ENCODE measurements at places on chromosomes 12 and 14.

GRCh38 chr12:93957870-93958269 lies 190.5 kb upstream of the PLXNC1 start:
- DNase-seq, result no peak

DNA sequence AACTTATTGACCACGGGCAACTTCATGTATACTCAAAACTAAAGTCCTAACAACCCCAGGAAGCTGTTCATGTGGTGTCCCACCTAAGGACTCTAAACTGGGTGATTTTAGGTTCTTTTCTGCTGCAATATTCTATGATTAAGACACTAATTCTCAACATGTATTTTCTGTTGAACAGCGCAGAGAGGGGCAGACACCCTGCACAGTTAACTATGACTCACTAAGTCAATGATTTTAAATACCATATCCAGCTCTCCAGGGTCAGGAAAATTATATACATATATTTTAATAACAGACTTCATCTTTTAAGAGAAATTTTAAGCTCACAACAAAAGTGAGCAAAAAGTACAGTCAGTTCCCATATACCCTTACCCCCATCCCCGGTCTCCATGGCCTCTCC lies 85.0 kb downstream of the FOXN3 start:
- no peak for DNase-seq

DNA sequence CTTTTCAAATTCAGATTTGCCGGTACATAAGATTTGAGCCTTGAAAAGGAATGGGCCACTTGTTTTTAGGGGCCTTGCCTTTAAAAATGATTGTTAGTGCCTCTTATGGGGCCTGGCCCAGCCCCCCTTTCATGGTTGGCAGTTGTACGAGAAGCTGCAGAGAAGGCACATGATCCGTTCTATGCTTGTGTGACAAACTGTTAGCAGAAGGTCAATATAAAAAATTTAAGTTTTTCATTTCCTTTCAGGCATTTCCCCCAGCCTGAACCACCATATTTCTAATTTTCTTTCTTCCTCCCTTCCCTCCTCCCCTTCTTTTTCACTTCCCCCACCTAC lies 119.1 kb downstream of the PLXNC1 start:
- no peak for DNase-seq

DNA sequence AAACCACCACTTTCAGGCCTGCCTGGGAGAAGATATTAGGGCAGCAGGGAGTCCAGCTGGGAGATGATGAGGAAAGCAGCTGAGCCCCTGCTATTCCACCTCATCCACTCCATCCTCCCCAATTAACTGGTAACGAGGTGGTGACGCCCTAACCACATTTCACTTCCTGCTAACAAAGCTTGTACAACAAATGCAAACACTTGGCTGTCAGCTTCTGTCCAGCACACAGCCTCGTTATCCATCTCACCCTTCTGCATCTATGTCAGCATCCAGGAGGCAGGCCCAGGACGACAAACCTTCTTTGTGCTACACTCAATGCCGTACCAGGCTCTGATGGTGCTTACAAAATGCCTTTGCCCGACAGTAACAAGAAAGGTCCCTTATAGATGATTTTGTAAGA lies 225.4 kb downstream of the APAF1 start:
- no peak for DNase-seq

DNA sequence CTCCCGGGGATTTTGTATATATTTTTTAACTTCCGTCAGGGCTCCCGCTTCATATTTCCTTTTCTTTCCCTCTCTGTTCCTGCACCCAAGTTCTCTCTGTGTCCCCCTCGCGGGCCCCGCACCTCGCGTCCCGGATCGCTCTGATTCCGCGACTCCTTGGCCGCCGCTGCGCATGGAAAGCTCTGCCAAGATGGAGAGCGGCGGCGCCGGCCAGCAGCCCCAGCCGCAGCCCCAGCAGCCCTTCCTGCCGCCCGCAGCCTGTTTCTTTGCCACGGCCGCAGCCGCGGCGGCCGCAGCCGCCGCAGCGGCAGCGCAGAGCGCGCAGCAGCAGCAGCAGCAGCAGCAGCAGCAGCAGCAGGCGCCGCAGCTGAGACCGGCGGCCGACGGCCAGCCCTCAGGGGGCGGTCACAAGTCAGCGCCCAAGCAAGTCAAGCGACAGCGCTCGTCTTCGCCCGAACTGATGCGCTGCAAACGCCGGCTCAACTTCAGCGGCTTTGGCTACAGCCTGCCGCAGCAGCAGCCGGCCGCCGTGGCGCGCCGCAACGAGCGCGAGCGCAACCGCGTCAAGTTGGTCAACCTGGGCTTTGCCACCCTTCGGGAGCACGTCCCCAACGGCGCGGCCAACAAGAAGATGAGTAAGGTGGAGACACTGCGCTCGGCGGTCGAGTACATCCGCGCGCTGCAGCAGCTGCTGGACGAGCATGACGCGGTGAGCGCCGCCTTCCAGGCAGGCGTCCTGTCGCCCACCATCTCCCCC lies 777 bp downstream of the ASCL1 start:
- no peak for DNase-seq

- no peak for DNase-seq
These were observed 36.9 kb downstream of the TTLL5 start for GRCh38 chr14:75697918-75698317.

Data from T-helper 22 cell (primary cell).